ENCODE measurements at places on chromosomes 4 and X. TPM values are rescaled to one million over a fixed set of nuclear protein-coding genes. Genes with fewer than 3 reads are reported as not detected.

GRCh38 chr4:163344147-163345125 lies 744 bp downstream of the NPY5R start:
- H3K27ac ChIP-seq = no peak overlapping the region
- DNase-seq = peak; percentile 72
- no peaks in the 10 kb centered on the region for H3K36me3 ChIP-seq
- H3K4me1 ChIP-seq = peaks cover 10% of the 10 kb centered on the region
- H3K27me3 ChIP-seq = peaks cover 41% of the 10 kb centered on the region

DNA sequence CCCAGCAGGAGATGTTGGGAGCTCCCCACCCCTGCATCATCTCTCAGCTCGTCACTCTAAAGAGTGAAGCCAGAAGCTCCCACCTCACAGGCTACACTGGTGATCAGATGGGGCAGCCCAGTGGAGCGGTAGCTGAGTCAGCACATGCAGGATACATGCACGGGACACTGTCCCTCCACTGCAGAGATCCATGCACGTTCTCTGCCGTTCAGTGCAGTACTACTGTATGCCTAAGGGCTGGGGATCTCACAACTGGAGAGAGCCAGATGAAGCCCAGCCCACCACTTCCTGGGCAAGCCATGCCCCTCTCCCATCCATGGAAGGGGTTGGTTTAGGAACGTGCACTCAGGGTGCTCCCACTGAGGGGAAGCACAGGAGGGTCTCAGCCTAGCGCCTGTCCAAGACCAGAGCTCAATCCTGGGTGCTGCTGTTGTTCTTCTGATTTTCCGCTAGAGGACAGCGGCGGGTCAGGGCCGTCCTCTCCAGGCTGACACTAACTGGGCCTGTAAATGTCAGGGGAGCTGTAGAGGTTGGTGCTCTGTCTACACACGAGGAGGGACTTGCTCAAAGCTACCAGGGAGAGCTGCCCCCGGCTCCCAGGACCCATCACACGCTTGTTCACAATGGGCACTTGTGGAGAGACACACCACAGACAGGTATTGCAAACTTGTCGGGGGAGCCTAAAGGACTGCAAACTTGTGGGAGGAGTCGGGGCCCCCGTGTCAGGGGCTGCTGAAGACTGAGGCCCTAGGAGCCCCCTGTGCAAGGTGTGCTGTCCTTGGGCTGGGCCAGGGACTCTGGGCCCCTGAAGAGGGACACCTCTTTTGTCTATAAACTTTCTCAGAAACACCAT lies 18.2 kb upstream of the ABLIM2 start:
- H3K36me3 ChIP-seq = no peaks in the 10 kb centered on the region
- H3K27me3 ChIP-seq = no peaks in the 10 kb centered on the region
- peak; percentile 76 for DNase-seq
- no peaks in the 10 kb centered on the region for H3K4me1 ChIP-seq

GRCh38 chrX:143663755-143664154 lies 27.9 kb upstream of the SLITRK4 start:
- no peaks in the 10 kb centered on the region for H3K4me1 ChIP-seq
- DNase-seq = peak; percentile 0
- no peak overlapping the region for H3K4me3 ChIP-seq
- no peak overlapping the region for H3K27ac ChIP-seq

DNA sequence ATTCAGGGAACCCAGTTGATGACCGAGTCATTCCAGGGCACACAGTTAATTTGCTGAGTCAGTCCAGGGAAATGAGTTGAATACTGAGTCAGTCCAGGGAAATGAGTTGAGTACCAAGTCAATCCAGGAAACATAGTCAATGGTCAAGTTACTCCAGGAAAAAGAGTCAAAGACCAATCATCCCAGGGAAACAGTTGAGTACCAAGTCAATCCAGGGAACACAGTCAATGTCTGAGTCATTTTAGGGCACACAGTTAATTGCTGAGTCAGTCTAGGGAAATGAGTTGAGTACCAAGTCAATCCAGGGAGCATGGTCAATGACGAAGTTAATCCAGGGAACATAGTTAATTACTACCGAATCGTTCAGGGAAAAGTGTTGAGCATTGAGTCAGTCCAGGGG lies 754.4 kb downstream of the NLGN4X start:
- H3K36me3 ChIP-seq = no peaks in the 10 kb centered on the region
- H3K27me3 ChIP-seq = no peaks in the 10 kb centered on the region
- DNase-seq = no peak
- no peak overlapping the region for H3K27ac ChIP-seq
- no peaks in the 10 kb centered on the region for H3K4me1 ChIP-seq

- no peaks in the 10 kb centered on the region for H3K4me1 ChIP-seq
- no peak overlapping the region for H3K4me3 ChIP-seq
- H3K36me3 ChIP-seq = 0 out of 2 replicates have a peak, but pooled peaks cover 4% of the 10 kb centered on the region
- no peak overlapping the region for H3K27ac ChIP-seq
- no peak for DNase-seq
Observed at GRCh38 chr4:179563741-179564140, 2121.5 kb upstream of the AGA start.

GRCh38 chr4:149291463-149291862 lies 524.2 kb downstream of the IQCM start:
- H3K4me3 ChIP-seq = no peak overlapping the region
- H3K27ac ChIP-seq = no peak overlapping the region
- H3K27me3 ChIP-seq = no peaks in the 10 kb centered on the region
- H3K4me1 ChIP-seq = no peaks in the 10 kb centered on the region
- DNase-seq = no peak

DNA sequence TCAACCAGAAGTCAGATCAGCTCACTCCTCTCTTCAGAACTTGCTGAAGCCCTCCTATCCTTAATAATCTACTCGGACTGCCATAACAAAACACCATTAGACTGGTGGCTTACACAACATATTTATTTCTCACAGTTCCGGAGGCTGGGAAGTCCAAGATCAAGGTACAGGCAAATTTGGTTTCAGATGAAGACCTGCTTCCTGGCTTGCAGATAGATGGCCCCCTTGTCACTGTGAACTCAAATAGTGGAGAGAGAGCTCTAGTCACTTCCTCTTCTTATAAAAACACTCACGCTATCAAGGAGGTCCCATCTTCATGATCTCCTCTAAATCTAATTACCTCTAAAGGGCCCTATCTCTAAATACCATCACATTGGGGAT lies 125.1 kb downstream of the CAMK2D start:
- H3K27ac ChIP-seq = no peak overlapping the region
- H3K36me3 ChIP-seq = no peaks in the 10 kb centered on the region
- H3K4me3 ChIP-seq = no peak overlapping the region
- no peaks in the 10 kb centered on the region for H3K27me3 ChIP-seq
- peaks cover 16% of the 10 kb centered on the region for H3K4me1 ChIP-seq

- no peak for DNase-seq
- H3K4me3 ChIP-seq = no peak overlapping the region
- peak overlapping the region; percentile 85 for H3K27ac ChIP-seq
- H3K36me3 ChIP-seq = peaks cover 7% of the 10 kb centered on the region
- no peaks in the 10 kb centered on the region for H3K27me3 ChIP-seq
Observed at GRCh38 chr4:97142410-97142809, 1000.9 kb downstream of the STPG2 start.

DNA sequence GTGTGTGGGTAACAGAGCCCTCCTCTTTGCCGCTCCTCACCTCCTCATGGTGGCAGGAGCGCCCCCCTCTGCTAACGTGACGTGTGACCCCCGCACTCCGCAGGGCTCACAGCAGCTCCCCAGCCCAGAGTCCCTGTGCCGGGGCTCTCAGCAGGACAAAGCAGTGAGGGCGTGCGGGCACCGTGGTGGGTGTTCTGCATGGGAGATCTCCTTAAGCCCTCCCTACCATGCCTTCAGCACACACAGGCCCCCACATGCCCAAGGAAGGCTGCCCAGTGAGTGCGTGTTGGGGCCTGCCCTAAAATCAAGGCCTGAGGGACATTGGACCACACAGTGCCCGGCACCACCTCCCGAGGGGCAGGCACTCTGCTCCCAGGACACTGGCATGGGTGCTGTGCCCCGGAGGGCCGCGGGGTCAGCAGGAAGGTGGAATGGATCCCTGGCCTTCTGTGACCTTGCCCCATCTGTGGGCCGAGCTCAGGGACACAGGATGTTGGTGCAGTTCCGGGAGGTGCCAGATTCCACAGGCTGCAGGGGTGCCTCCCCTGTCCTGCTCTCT lies 10.1 kb downstream of the PSAPL1 start:
- no peaks in the 10 kb centered on the region for H3K27me3 ChIP-seq
- H3K27ac ChIP-seq = no peak overlapping the region
- peaks cover 14% of the 10 kb centered on the region for H3K4me1 ChIP-seq
- H3K4me3 ChIP-seq = no peak overlapping the region
- no peak for DNase-seq

DNA sequence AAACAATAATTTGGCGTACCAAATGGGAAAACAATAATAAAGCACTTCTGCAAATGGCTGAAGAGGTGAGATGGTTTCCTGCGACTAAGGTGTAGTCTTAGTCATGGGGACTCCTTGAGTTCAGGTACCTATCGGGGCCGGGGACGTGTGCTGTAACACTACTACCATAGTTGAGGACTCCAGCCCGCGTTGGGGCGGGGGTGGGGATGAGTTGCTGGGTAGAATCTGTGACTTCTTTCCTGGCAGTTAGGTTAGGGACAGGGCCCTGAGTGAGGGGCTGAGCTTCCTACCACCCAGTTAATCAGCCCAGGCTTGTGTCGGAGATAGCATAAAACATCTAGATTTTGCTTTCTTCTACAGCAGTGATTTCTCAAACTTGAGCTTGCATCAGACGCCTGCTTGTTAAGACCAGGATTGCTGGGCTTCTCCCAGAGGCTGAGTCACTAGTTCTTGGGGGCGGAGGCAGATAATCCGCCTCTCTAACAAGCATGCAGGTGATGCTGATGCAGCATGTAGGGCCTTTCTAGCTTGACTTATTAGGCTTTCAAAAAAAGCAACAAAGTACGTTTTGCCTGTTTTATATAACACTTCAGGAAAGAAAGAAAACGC lies 30.2 kb downstream of the RBBP7 start:
- H3K4me3 ChIP-seq = no peak overlapping the region
- no peaks in the 10 kb centered on the region for H3K27me3 ChIP-seq
- H3K36me3 ChIP-seq = peaks cover 15% of the 10 kb centered on the region

DNA sequence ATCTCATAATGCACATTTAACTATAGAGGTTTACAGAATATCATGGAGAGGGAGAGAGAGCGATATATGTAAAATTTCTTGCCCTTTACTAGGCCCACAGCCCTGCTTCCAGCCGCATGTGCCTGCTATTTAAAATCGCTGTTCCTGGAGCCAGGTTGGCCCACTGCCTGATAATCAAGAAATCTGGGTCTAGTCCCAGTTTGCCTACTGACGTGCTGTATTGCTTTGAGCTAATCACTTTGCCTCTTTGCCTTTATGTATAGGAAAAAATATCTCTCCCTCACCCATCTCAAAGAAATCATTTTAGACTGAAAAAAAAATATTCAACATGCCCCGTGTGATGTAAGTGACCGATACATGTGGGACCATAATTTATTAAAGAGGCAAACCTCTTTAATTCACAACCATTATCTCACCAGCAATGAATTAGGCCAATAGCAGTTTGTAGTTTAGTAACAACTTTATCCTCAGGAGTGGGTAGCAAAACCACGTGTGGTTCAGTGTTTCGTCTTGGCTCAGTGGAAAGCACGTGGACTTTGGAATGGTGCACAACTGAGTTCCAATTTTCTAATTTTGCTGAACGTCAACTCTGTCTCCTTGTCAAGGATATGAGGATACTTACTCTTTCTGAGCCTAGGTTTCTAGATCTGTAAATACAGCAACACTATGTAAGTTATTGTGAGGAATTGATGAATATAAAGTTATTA lies 62.6 kb downstream of the GRXCR1 start:
- H3K27me3 ChIP-seq = no peaks in the 10 kb centered on the region
- H3K27ac ChIP-seq = no peak overlapping the region
- no peaks in the 10 kb centered on the region for H3K4me1 ChIP-seq
- no peak for DNase-seq

DNA sequence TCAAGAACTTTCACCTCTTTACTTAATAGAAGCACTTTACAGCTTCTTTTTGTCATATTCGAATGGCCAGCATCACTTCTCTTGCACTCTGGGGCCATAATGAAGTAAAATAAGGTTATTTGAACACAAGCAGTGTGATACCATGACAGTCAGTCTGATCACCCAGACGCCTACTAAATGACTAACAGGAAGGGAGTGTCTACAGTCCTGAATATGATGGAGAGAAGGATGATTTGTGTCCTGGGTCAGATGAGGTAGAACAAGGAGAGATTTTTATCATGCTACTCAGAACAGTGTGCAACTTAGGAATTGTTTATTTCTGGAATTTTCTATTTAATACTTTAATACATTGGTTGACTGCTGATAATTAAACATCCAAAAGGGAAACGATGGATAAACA lies 284.2 kb upstream of the F9 start:
- no peak overlapping the region for H3K27ac ChIP-seq
- H3K4me1 ChIP-seq = no peaks in the 10 kb centered on the region
- no peaks in the 10 kb centered on the region for H3K27me3 ChIP-seq
- no peaks in the 10 kb centered on the region for H3K36me3 ChIP-seq
- DNase-seq = no peak

DNA sequence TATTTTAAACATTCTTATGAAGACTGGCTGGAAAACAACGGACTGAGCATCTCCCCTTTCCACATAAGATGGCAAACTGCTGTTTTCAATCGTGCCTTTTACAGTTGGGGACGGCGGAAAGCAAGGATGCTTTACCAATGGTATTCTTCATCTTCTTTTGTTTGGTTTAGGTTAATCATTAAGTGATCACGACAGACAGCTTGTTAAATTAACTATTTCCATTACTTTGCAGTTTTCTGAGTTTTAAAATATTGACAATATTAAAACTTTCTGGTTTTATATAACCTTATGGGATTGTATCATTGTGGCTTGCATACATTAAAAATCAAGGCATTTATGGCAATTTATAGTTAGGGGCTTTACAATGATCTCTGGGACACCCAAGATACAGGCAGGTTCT lies 3.8 kb downstream of the MBTPS2 start:
- no peak overlapping the region for H3K4me3 ChIP-seq
- no peaks in the 10 kb centered on the region for H3K36me3 ChIP-seq
- H3K27me3 ChIP-seq = no peaks in the 10 kb centered on the region

- H3K27ac ChIP-seq = peak overlapping the region; percentile 79
- H3K4me3 ChIP-seq = no peak overlapping the region
- H3K4me1 ChIP-seq = peaks cover 31% of the 10 kb centered on the region
- H3K36me3 ChIP-seq = no peaks in the 10 kb centered on the region
Observed at GRCh38 chr4:84050015-84050414, 449.1 kb downstream of the NKX6-1 start.

- H3K36me3 ChIP-seq = 0 out of 2 replicates have a peak, but pooled peaks cover 3% of the 10 kb centered on the region
- H3K27me3 ChIP-seq = peaks cover 1% of the 10 kb centered on the region
- no peak overlapping the region for H3K27ac ChIP-seq
- no peak overlapping the region for H3K4me3 ChIP-seq
- H3K4me1 ChIP-seq = peaks cover 13% of the 10 kb centered on the region
Observed at GRCh38 chr4:182914357-182914756, 2.8 kb downstream of the DCTD start.

GRCh38 chr4:108224611-108225053 lies 55.9 kb upstream of the LEF1 start:
- no peaks in the 10 kb centered on the region for H3K36me3 ChIP-seq
- no peak for DNase-seq
- no peak overlapping the region for H3K27ac ChIP-seq
- H3K4me1 ChIP-seq = no peaks in the 10 kb centered on the region
- H3K27me3 ChIP-seq = no peaks in the 10 kb centered on the region

The C4orf51 gene
- total RNA-seq = not detected
